Activated CD8-positive, alpha-beta memory T cell treated with anti-CD3 and anti-CD28 coated beads for 4 hours (primary cell): ENCODE measurements at places on chromosomes 3 and 15.

- peak; percentile 47 for DNase-seq
Observed at GRCh38 chr3:13420831-13421765, 976 bp upstream of the NUP210 start.

- DNase-seq, result no peak
Observed at GRCh38 chr15:101069654-101069973, 150.5 kb downstream of the LRRK1 start.

DNA sequence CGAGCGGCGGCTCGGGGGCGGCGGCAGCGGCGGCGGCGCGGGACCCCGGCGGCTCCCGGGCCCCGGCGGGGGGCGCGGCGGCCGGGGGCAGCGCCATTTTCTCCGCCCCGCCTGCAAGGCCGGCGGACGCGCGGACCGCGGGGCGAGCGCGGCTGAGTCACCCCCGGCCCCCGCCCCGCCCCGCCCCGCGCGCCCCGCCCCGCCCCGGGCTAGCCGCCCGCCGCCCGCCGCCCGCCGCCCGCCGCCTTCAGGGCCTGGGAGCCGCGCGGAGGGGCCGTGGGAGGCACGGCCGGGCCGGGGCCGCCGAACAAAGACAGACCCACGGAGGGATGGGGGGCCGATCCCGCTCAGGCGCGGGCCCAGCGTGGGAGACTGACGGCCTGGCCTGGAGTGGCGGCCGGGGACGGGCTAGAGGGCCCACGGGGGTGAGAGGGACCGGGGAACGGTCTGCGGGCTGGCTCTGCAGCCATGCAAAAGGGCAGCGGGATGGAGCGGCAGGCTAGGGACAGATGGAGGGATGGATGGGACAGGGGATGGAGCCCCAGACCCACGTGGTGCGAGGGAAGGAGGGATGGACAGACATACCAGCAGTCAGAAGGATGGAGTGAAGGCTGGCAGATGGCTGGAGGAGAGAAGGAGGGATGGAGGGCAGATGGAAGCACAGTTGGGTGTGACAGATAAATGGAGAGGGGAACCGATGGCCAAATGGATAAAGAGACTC, at the start of gene EIF4E3:
Gene EIF4E3 (minus strand): TSS at position 132 of the 721 bp plus-strand sequence. CDS start 35 bp downstream, at position 97.
- DNase-seq, result no peak

DNA sequence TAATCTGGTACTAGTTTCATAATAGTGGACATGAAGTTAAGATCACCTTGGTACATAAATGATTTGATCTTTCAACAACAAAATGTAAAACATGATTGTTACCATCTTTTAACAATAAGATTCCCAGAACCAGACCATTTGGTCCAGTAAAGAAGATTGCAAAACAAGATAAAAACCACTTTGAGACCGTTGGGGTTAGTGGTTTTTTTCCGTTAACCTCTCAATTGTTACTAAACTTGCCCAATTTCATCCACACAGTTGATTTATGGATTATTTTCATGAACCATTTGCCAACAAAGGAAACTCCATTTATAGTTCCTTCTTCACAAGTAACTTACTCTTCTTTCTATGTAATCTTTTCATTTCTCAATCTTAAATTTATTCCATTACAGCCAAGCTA, 53.8 kb downstream of the ATP8B4 start:
- DNase-seq, result no peak

- no peak for DNase-seq
Observed at GRCh38 chr15:36601497-36601932, 22.1 kb downstream of the CDIN1 start.

- no peak for DNase-seq
Observed at GRCh38 chr3:177236704-177237103, 39.4 kb upstream of the TBL1XR1 start.

DNA sequence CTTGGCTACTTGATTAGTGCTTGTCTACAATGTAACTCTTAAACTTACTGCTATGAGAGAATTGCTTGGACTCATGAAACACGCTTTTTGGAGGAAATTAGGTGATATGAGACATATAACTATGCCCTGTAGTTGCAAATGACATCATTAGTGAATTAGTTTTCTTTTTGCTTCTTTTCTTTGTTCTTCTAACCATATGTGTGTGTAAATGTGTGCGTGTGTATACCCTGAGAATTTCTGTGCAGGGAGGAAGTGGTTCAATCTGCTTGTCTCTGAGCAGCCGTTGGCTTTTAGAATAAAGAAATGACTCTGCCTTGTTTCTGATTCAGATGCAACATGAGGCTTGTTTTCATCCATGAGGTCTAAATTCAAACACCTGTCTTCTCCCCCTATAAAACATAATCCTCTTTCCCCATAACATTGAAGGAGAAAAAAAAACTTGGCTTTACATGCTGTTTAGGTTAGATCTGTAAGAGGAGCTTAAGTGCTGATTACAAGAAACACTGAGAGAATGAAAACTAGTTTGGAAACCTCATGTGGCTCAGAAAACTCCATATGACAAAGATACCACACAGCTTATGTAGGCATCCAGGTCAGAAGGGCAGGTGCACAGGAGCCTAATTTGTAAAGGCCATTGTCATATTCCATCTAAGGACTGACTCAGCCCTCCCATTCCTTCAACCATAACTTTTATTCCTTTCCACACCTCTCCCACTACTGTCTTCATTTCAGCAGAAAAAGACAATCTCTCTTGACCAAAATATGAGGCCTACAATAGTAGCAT, 30.5 kb upstream of the BLM start:
- DNase-seq, result no peak

GRCh38 chr15:62666046-62666445, 376.5 kb upstream of the TPM1 start:
- no peak for DNase-seq

GRCh38 chr3:155302481-155302880, 9.0 kb upstream of the STRIT1 start:
- DNase-seq, result no peak

- no peak for DNase-seq
Observed at GRCh38 chr3:25540273-25540672, 112.2 kb downstream of the RARB start.

- DNase-seq, result no peak
Observed at GRCh38 chr3:113741620-113742019, 4.4 kb downstream of the NAA50 start.

DNA sequence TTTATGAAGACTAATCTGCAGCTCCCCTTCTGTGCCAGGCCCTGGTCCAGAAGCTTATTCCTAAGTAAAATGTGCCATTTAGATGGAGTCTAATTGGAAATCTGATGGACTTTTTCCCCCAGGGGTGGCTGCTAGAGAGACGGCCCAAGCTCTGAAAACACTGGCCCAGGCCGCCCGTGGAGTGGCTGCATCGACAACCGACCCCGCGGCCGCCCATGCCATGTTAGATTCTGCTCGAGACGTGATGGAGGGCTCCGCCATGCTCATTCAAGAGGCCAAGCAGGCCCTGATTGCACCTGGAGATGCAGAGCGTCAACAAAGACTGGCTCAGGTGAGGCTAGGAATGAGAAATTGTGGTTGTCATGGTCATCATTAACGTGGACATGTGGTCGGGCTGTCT, 305.8 kb upstream of the TPM1 start:
- DNase-seq, result no peak

DNA sequence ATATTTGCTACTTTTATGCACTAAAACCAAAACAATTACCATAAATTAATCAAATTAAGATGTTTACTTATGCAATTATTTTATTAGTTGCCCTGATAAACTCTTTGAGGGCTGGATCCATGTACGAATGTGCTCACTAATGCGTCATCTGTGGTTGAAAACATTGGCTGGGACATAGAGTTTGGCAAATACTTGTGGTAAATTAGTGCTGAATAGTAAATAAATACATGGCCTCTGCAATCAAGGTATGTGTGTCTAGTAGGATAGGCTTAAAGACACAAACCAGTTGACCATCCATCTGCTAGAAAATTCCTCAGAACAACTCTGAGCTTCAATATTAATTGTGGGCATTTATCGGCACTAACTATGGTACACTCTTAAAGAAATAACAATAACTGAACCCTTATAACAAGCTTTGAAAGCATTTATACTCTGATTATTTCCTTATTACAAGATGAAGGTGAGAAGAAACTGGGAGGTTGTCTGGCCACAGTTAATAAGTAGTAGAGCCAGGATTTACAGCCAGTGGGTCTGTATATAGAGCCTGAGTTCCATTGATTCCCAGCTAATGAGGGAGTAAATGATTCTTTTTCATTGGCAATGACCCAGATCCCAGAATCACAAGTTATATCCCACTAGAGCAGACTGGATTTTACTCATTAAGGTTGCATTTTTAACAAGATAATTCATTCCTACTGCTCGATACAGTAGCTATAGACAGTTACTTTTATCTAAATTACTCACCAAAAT, 169.5 kb upstream of the CNTN6 start:
- no peak for DNase-seq

GRCh38 chr15:63833021-63833696, 589 bp downstream of the HERC1 start:
- DNase-seq, result no peak

DNA sequence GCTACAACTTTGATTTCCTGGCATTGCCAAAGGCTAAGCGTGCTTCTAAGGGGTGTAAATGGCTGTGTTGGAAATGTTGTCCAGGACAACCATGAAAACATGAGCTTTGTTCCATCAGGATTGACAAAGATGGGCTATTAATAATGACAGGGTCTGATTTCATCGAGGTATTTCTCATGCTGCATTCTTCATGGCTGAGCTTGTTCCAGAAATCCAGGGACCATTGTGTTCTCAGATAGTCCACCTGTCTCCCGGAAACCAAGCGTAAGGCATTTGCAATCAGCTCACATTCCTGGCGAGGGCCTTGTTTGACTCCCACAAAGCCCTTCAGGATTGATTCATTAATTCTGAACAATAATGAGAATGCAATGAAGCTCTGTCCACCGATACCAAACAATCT, 111.3 kb downstream of the CD47 start:
- DNase-seq, result no peak

DNA sequence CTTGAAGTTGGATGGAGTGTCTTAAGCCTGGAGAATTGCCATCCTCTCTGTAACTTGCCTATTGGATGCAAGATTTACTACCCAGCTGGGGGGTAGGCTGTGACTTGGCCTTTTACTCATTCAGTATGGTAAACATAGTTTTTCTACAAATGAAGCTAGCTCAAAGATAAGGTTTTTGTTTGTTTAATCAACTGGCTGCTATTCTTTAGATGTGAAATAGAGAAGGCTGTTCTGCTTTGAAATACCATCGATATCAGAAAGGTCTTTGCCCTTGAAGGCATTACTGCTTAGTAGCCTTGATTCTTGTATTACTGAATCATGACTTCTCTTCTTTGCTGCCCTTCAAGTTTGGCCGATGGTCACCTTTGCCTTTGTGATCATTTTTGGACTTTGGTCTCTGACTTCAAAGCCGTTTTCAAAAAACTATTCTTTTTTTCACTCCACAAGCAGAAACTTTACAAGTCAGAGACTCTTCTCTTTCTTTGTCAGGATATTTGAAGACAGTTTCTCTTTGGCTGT, 83.1 kb downstream of the GAP43 start:
- no peak for DNase-seq

GRCh38 chr3:13171704-13172643, 98.7 kb upstream of the IQSEC1 start:
- DNase-seq, result no peak

DNA sequence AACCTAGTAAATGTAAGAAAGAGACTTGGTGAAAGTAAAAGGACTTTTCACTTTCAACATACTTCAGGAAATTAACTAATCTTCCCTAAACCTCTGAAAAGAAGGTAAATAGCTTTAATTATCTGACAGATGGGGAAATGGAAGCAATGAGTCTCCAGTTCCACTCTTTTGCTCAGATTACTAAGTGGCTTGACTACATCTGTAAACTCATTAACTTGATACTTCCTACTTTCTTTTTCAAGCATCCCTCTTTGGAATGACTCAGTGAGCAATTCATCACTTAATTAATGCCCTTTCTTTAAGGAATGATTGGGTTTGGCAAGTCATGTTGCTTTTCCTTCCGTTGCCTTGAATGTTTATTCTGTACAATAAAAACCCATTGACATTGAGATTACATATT, 234.2 kb downstream of the GRM7 start:
- DNase-seq, result no peak
